NCI-H1694 (cell line): ENCODE measurements at places on chromosomes 6 and 20.

DNA sequence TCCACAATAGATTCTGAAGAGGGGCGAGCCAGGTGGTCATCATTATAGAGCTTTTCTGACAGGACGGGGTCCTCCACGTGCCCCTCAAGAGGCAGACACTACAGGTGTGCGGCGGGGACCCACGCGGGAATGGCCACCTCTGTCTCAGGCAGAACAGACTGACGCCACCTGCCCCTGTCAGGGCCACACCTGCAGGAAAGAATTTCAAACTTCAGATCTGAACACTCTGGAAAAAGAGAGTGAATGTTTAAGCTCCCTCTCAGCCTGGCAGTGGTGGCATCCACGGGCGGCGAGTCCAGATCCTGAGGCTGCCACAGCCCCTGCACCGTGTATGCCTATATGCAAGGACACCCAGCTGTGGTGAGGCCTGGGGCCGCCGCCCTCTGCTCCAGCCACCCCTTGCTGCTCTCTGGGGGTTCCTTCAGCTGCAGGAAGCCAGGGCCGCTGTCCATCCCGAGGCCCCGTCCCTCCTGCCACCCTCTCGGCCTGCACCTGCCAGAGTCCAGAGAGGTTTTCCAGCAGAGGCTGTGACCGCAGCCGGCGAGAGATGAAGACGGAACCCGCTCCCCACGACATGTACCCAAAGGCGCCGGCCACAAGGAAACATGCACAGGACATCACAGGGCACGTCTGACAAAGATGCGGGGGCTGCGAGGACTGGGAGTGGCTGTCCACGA is 234.9 kb downstream of the ERMARD start:
- no peak for DNase-seq

GRCh38 chr6:35192301-35192860 is 21.4 kb upstream of the SCUBE3 start:
- no peak for DNase-seq

DNA sequence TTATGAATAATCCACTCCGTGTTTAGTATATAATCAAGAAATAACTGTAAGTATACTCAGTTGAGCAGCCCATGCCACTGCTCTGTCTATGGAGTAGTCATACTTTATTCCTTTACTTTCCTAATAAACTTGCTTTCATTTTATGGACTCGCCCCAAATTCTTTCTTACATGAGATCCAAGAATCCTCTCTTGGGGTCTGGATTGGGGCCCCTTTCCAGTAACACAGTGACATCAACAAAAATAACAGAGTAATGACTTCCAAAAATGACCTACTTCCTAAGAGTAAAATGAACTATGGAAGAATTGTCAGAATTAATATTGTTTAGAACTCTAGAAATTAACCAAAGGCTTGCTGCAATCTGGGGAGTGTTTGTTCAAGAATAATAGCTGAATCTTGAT is 8.8 kb downstream of the OR2H1 start:
- DNase-seq, result no peak

DNA sequence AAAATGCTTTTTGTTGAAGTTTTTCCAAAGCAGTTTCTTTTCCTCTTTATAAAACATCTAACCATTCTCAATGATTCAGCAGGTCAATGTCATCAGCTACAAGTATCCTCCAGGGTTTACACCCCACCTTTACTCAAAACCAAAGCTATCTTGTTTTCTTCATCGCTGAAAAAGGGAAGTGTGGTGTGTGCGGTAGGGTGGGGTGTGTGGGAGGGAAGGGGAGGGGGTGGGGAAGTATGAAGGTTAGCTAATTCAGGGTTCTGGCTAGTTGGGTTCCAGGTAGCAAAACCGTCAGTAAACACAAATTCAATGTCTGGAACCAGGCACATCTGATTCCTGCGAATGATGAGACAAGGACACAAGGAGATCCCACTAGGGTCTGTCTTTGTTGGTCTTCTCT is 189.6 kb downstream of the GJA10 start:
- DNase-seq, result no peak

DNA sequence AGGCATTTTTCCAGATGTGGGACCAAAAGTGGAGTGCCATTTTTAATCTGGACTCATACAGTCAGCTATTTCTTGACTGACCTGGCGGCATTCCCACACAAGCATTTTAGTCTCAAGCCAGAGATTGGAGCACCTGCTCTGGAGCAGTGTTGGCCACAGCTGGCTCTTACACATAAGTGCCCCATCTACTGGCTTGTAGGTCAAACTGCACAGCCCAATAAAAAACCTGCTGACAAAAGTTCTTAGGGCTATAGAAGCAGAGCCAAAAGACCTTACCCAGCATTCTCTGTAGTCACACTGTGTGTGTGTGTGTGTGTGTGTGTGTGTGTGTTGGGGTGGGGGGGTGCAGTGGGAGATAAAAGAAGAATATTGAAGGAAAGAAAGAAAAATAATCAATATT is 38.6 kb upstream of the SENP6 start:
- no peak for DNase-seq

DNA sequence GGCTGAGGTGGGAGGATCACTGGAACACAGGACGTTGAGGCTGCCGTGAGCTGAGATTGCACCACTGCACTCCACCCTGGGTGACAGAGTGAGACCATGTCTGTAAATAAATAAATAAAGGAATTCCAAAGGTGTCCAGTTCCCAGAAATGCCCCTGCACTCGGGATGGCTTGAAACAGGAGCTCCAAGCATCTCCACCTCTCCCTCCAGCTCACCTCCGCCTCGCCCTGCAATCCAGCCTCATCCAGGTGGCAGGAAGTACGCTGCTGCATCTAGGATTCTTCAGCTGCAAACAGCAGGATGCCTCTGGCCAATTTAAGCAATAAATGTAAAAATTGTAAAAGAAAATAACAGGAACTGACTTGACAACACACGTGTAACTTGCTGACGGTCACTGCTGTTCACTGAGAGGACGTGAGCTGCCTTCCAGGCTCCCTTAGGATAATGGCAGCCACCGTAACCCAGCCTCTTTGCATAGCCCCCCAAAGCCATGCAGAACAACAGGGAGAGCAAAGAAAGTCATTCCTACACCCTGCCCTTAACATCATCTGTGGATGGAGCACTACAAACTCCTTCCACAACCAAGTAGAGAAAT is 11.4 kb upstream of the GRM4 start:
- no peak for DNase-seq

- no peak for DNase-seq
Observed at GRCh38 chr6:109788687-109789086, 97.6 kb downstream of the FIG4 start.

DNA sequence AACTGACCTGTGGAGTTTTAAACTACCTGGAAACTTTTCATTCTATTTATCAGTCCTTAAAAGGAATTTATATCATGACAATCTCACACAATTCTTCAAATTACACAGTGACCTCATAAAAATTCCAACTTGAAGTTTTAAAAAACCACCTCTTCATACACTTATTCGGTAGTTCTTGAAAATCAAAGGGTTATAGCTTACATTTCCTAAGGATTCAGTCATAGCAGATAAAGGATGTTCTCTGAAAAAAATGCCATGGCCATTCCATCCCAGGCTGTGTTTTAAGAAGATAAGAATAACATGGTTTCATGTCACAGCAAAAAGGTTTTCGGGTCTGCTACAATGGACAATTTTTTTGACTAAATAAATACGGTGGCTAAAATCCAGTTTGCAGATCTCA is 41.2 kb downstream of the GOPC start:
- no peak for DNase-seq

DNA sequence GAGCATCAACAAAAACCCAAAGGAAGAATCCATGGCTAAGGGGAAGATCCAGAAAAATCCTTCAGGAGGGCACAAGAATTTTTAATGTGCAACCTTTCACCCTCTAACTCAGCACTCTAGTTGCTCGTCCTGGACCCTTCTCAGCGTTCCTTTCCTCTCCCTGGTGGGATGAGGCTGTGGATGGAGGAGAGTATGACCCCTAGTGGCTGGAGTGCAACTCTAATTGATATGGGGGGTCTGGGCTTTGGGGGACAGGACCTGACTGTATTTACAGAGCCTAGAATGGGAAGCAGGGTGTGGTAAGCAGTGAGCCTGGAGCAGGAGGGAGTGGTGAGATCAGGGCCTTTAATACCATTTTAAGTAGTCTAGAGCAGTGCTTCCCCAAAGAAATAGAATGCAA is 83.9 kb upstream of the CEP85L start:
- no peak for DNase-seq

- DNase-seq, result no peak
Observed at GRCh38 chr6:169189686-169190085, 64.0 kb downstream of the THBS2 start.

DNA sequence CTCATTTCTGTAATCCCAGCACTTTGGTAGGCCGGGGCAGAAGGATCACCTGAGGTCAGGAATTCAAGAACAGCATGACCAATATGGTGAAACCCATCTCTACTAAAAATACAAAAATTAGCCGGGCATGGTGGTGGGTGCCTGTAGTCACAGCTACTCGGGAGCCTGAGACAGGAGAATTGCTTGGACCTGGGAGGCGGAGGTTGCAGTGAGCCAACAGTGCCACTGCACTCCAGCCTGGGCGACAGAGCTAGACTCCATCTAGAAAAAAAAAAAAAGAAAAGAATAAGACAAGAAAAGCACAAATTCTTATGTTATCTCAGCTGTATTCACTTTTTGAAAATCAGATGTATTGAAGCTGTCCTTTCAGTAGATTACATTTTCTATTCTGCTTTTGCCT is 289.4 kb downstream of the GRIK2 start:
- DNase-seq, result no peak

DNA sequence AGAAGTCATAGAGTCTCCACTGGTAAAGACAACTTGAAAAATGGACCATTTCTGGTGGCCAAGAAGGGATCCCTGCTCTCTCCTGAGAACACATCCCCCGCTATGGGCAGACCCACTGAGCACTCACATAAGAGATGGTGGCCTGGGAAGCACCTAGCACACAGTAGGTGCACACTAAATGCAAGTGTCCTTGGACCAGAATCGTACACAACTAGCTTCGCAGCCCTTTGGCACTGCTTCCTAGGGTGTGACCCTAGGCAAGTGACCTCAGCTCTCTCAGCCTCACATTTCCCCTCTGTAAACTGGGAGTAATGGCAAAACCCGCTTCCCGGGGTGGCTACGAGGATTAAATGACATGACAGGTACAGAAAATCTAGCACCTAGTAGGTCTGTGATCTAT is 35.1 kb downstream of the KCNB1 start:
- DNase-seq, result no peak

- DNase-seq, result no peak
Observed at GRCh38 chr6:113496166-113496565, 361.0 kb upstream of the MARCKS start.

DNA sequence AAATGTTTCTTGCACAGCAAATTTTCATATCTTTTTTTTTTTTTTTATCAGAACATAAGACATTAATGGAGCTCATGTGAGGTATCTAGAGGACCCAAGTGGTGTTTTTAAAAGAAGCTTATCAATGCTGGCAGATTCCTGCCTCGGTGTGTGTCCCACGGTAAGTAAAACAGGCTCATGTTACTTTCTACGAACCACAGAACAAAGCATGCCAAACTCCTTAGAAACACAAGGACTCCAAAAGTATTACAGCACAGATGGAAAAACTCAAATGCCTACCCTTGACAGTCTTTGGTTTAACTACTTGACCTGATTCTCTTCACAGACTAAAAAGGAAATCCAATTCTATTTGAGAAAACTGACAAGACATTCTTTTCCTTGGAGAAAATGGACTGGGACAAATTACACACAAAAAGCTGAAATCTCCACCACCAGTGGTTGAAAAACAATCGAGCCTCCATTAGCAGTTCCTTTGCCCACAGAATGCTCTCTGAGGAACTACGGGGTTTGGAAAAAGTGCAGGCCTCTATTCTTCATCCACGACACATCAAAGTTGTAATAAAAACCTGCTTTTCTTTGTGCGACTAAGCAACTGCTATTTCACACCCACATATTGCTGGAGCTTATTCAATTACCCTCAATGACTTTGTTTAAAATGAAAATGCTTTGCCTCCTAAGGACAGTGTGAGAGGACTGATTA is 5.4 kb downstream of the METTL24 start:
- DNase-seq, result no peak

- no peak for DNase-seq
Observed at GRCh38 chr6:41063884-41064285, 8.3 kb downstream of the OARD1 start.

GRCh38 chr20:34060970-34061369 is 51.1 kb downstream of the EIF2S2 start:
- DNase-seq, result no peak

GRCh38 chr20:61757-62156 is 25.7 kb upstream of the DEFB125 start:
- DNase-seq, result no peak

DNA sequence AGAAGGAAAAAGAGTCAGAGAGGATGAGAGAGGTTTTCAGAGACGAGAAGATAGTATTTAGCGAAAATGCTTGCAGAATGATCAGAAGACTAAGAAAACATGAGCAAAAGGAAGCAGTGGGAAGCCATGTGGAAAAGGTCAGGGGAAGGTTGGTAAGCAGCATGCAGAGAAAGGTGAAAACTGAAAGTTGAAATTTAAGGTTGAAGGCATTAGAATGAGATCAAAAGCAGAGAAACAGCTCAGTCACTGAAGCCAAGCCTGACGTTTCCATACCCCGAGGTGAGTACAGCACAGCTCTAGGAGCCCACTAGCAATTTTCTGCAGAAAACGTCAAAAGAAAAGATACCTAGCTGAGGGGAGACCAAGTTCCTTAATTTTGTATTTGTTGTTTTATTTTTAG is 19.1 kb upstream of the TFB1M start:
- no peak for DNase-seq

- DNase-seq, result no peak
Observed at GRCh38 chr6:137875606-137876005, 8.5 kb downstream of the TNFAIP3 start.

- no peak for DNase-seq
Observed at GRCh38 chr20:21006611-21007010, 99.5 kb downstream of the LINC00237 start.

DNA sequence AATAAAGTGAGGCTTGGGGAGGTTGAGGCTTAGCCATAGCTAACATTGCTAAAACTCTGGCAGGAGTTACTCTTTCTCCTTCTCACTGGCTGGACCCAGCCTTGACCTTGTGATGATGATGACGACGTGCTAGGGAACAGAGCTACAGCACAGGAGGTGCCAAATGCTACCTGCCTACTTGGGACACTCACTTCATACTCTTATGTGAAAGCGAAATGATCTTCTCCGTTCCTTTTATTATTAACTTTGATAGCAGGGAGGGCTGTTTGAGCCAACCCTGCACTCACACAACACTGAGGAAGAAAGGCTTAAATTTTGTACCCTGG is 1.2 kb upstream of the ELMO2 start:
- DNase-seq, result no peak

GRCh38 chr6:21075986-21076385 is 517.6 kb upstream of the SOX4 start:
- no peak for DNase-seq

GRCh38 chr6:82869493-82869892 is 196.1 kb downstream of the UBE3D start:
- DNase-seq, result no peak

DNA sequence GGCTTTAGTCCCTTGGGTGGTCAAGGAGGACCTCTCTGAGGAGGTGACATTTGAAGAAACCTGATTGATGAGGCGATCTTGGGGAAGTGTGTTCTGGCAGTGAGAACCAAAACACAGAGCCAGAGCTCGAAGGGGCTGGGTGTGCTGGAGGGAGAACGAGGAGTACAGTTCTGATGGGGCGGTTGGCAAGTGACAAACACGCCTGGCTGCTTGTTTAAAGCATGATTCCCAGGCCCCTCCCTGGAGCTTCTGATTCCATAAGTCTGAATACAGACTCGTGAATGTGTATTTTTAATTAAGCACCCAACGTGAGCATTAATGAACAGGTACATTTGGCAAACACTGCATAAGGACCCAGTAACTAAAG is 886 bp upstream of the NFATC2 start:
- no peak for DNase-seq
